ENCODE measurements at places on chromosomes 11 and 22. TPM values are rescaled to one million over a fixed set of nuclear protein-coding genes. Genes with fewer than 3 reads are reported as not detected.

The UBQLN3 gene
- 1.4 TPM for total RNA-seq

The MYEOV gene
- total RNA-seq: 0.77 TPM

The YPEL4 gene
- total RNA-seq: 1.3 TPM

The FXYD6 gene
- total RNA-seq: 70.0 TPM

The EFCAB6 gene
- 13.2 TPM for total RNA-seq

All from lung (tissue), 17 donors.